ENCODE measurements at places on chromosomes 5 and 9. TPM values are rescaled to one million over a fixed set of nuclear protein-coding genes. Genes with fewer than 3 reads are reported as not detected.

DNA sequence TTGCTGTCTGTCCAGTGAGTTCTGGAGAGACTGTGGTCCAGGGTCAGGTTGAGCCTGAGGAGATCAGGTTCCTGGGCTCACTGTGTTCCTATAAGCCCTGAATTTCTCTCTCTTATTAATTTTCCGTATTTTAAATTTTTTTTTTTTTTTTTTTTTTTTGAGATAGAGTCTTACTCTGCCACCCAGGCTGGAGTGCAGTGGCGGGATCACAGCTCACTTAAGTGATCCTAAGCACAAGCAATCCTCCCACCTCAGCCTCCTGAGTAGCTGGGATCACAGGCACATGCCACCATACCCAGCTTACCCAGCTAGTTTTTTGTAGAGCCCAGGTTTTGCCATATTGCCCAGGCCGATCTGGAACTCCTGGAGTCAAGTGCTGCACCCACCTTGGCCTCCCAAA, 22.5 kb downstream of the NDST1 start:
- H3K4me3 ChIP-seq, result no peak overlapping the region
- H3K27ac ChIP-seq, result peak overlapping the region; percentile 75
- peaks cover 6% of the 10 kb centered on the region for H3K4me1 ChIP-seq

- no peaks in the 10 kb centered on the region for H3K36me3 ChIP-seq
- no peak overlapping the region for H3K4me3 ChIP-seq
- no peaks in the 10 kb centered on the region for H3K27me3 ChIP-seq
- H3K27ac ChIP-seq, result no peak overlapping the region
- DNase-seq, result no peak
Measured at GRCh38 chr9:6123416-6123815, 92.2 kb upstream of the IL33 start.

- H3K27me3 ChIP-seq, result no peaks in the 10 kb centered on the region
- DNase-seq, result no peak
- no peak overlapping the region for H3K27ac ChIP-seq
- no peaks in the 10 kb centered on the region for H3K4me1 ChIP-seq
- no peak overlapping the region for H3K4me3 ChIP-seq
Measured at GRCh38 chr5:97143704-97144103, 1.3 kb upstream of the LIX1 start.

DNA sequence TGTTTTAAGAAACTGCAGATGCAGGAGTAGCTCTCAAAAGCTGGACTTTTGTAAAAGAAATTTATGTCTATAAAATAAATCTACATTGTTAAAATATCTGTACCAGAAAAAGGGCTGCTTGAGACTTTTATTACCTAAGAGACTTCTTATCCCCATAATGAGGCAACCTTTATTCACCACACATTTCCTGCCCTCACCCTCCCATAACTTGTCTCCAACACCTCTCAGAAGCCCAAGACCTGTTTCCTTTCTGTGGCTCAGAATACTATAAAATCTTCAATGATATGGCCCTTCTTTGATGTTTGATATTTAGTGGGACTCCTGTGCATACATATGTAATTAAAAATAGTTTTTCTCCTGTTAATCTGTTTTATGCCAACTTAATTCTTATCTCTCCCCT, 141.5 kb upstream of the FER start:
- no peak overlapping the region for H3K4me3 ChIP-seq
- no peak for DNase-seq

- no peak overlapping the region for H3K27ac ChIP-seq
- H3K4me3 ChIP-seq, result no peak overlapping the region
- no peaks in the 10 kb centered on the region for H3K36me3 ChIP-seq
Measured at GRCh38 chr5:51371052-51371451, 12.2 kb upstream of the ISL1 start.

- DNase-seq, result no peak
- no peak overlapping the region for H3K27ac ChIP-seq
- no peaks in the 10 kb centered on the region for H3K4me1 ChIP-seq
- H3K27me3 ChIP-seq, result no peaks in the 10 kb centered on the region
- H3K4me3 ChIP-seq, result no peak overlapping the region
Measured at GRCh38 chr5:116553366-116553765, 21.3 kb downstream of the SEMA6A start.

GRCh38 chr5:169204788-169205400, 96.0 kb downstream of the SLIT3 start:
- H3K27ac ChIP-seq, result no peak overlapping the region

Gene TMEM174
- polyA plus RNA-seq, result not detected

DNA sequence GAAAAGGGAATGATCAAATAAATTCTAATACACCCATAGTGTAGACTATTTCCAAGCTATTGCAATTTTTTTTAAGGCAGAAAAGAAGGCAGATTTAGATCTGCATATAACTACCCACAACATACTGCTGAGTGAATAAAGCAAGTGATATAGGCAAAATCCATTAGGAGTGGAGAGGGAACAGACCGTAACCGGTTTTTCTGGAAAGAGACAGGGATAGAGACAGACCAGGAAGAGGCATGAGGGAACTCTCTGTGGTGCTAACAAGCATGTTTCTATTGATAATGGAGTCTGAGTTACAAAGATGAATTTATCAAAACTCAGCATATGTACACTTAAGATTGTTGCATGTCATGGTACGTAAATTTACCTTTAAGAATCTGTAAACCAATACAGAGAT, 14.5 kb downstream of the ZDHHC21 start:
- peaks cover 2% of the 10 kb centered on the region for H3K4me1 ChIP-seq
- H3K27ac ChIP-seq, result no peak overlapping the region
- H3K36me3 ChIP-seq, result no peaks in the 10 kb centered on the region
- no peak for DNase-seq

- no peaks in the 10 kb centered on the region for H3K4me1 ChIP-seq
- H3K36me3 ChIP-seq, result no peaks in the 10 kb centered on the region
- no peak for DNase-seq
- no peak overlapping the region for H3K27ac ChIP-seq
- no peak overlapping the region for H3K4me3 ChIP-seq
Measured at GRCh38 chr5:6542421-6543345, 90.2 kb downstream of the NSUN2 start.

GRCh38 chr9:33795819-33796218, 458 bp downstream of the PRSS3 start:
- DNase-seq, result no peak
- H3K27me3 ChIP-seq, result no peaks in the 10 kb centered on the region
- H3K27ac ChIP-seq, result no peak overlapping the region
- no peaks in the 10 kb centered on the region for H3K36me3 ChIP-seq
- no peak overlapping the region for H3K4me3 ChIP-seq
- no peaks in the 10 kb centered on the region for H3K4me1 ChIP-seq

GRCh38 chr5:43410414-43410813, 1.8 kb downstream of the CCL28 start:
- H3K4me1 ChIP-seq, result no peaks in the 10 kb centered on the region
- H3K36me3 ChIP-seq, result no peaks in the 10 kb centered on the region
- no peaks in the 10 kb centered on the region for H3K27me3 ChIP-seq
- no peak overlapping the region for H3K27ac ChIP-seq

GRCh38 chr9:81680506-81680905, 8.8 kb downstream of the TLE1 start:
- H3K36me3 ChIP-seq, result peaks cover 94% of the 10 kb centered on the region
- DNase-seq, result no peak
- no peak overlapping the region for H3K27ac ChIP-seq
- H3K4me1 ChIP-seq, result peaks cover 18% of the 10 kb centered on the region

- no peaks in the 10 kb centered on the region for H3K36me3 ChIP-seq
- no peak for DNase-seq
- H3K27ac ChIP-seq, result no peak overlapping the region
Measured at GRCh38 chr5:156154757-156155156, 172.2 kb upstream of the SGCD start.

- H3K4me1 ChIP-seq, result no peaks in the 10 kb centered on the region
- no peak for DNase-seq
- H3K36me3 ChIP-seq, result no peaks in the 10 kb centered on the region
Measured at GRCh38 chr5:104016646-104017045, 454.1 kb upstream of the NUDT12 start.

DNA sequence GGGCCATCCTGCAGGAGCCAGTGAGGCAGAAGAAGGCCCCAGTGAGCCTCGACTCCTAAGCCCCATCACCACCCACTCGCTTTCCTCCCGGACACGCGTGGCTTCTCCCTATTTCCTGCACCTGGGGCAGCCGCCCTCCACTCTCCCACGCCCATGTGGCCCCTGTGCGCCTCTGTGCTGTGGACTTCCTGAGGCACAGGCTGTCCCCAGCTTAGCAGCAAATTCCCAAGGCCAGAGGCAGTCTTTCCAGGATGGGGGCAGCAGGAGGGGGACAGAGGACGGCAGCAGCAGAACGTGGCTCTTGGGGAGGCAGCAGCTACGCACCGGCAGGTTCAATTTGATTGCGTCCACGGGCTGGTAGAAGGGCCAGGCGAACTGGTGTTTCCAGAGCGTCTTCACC, 14.9 kb downstream of the BRD3 start:
- no peaks in the 10 kb centered on the region for H3K27me3 ChIP-seq
- no peak overlapping the region for H3K4me3 ChIP-seq
- peak overlapping the region; percentile 38 for H3K27ac ChIP-seq
- H3K4me1 ChIP-seq, result peaks cover 58% of the 10 kb centered on the region

Gene GFPT2
- polyA plus RNA-seq, result 1.5 TPM

Gene KIF4B
- polyA plus RNA-seq, result not detected

Gene LCN15
- polyA plus RNA-seq, result not detected

DNA sequence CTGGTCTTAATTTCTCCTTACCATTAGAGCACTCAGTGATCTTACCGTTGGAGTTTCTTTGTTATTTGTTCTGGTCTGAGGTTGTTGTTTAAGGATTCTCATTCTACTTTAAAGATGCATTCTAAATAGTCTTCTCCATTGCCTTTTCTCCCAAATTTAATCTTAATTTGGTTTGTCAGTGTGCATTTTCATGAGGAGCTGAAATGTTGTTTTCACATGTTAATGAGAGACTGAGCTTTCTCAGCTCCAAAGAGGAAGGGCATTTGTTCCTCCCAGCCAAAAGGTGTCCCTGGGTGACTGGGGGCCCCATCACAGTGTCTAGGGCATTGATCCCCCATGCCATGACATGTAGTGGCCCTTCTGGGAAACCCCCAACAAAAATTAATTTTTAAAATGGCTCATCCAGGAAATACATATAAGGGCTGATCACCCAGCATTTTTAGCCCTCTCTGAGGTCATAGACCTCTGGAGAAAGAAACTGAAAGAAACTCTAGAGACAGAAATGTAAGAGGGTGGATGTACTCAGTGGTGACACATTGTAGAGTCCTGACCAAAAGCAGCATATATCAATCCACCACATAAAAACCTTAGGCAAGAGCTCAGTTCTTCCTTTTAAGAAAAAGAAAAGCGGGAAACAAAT, 240.4 kb upstream of the RAI14 start:
- H3K36me3 ChIP-seq, result no peaks in the 10 kb centered on the region
- no peaks in the 10 kb centered on the region for H3K27me3 ChIP-seq
- no peak overlapping the region for H3K27ac ChIP-seq
- H3K4me3 ChIP-seq, result no peak overlapping the region
- H3K4me1 ChIP-seq, result no peaks in the 10 kb centered on the region

DNA sequence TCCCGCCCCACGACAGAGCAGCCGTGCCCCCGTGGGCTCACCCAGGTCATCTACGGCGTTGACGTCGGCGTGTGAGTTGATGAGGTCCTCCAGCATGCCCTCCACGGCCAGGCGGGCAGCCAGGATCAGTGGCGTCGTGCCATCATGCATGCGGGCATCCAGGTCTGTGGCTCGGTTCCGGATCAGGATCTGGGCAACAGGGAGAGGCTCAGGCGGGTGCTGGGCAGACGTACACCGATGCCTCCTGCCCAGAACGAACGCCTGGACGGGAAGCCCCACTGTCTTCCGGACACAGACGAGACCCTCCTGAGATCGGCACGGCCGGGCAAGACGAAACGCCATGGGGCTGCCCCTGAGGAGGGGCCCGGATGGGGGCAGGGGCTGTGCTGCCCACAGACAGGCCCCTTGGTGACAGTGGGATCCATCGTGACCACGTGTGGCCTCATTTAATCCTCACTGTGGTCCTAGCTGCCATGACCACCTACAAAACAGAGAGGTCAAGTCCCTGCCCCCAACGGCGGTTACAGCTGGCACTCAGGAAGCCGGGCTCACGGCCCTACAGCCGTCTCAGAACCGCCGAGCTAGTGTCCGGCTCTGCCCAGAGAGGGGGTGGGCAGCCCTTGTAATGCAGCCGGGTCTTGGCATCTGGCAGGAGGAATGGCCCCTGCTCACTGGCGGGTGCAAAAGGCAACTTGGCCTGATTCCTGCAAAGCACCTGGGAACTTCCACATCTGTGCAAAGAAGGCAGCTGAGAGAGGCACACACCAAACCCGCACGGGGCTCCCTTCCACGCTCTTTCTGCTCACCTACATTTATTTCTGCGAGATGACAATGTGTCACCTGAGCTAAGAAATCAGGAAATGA, 16.5 kb upstream of the SEC16A start:
- peaks cover 98% of the 10 kb centered on the region for H3K36me3 ChIP-seq
- no peak overlapping the region for H3K4me3 ChIP-seq
- peaks cover 32% of the 10 kb centered on the region for H3K4me1 ChIP-seq
- DNase-seq, result no peak

DNA sequence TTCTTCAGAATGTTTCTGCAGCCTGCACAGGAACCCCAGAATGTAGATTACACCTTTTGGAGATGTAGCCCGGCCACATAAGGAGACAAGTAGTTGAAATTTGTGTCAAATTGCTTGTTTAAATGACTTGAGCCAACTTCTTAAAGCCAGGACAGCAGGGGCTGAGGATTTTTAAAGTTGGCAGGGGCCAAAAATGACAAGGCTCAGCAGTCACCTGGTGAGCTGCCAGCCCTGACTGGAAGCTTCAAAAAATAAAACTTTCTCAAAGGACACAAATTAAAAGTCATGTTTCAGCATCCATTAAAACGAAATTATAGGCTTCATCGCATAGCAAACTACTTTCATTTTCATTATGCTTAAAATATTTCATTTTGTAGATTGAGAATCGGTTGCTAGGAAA, 340.3 kb upstream of the WWC1 start:
- H3K27ac ChIP-seq, result no peak overlapping the region
- no peaks in the 10 kb centered on the region for H3K36me3 ChIP-seq

Gene PCDHB3
- polyA plus RNA-seq, result 0.26 TPM

Gene KIAA0825
- 0.30 TPM for polyA plus RNA-seq

DNA sequence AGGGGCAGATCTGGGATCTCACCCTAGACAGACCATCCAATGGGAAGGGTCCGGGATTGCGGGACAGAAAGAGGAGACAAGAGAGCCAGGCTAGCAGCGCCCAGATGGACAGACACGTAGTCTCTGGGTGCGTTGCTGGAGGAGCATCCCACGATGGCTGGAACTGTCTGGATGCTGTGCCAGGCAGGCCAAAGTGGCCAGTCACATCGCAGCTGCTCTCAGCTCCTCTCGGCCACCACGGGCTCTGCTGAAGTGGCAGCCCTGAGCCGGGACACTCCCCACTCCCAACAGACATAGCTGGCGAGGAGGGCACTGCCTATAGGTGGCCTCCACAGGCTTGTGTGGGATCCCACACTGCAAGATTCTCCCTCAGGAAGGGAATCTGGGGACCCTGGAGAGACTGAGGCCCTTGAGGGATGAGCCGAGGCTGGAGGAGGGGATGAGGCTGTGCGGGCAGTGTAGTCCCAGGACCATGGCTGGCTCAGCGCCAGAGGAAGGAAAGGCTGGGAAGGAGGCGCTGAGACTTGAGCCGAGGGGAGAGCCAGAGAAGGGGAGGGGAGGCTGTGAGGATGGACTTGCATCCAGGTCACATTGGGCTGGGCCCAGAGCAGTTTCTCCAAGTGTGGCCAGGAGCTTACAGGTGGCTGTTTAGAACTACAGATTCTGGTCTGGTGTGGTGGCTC, 10.3 kb upstream of the WDR5 start:
- H3K36me3 ChIP-seq, result no peaks in the 10 kb centered on the region
- DNase-seq, result no peak

GRCh38 chr9:132787748-132788159, 90.3 kb downstream of the AK8 start:
- H3K27ac ChIP-seq, result no peak overlapping the region
- no peak overlapping the region for H3K4me3 ChIP-seq
- no peak for DNase-seq

GRCh38 chr9:103988821-103989220, 105.3 kb upstream of the SMC2 start:
- H3K4me3 ChIP-seq, result no peak overlapping the region
- no peaks in the 10 kb centered on the region for H3K27me3 ChIP-seq
- H3K27ac ChIP-seq, result no peak overlapping the region
- no peaks in the 10 kb centered on the region for H3K4me1 ChIP-seq
- H3K36me3 ChIP-seq, result no peaks in the 10 kb centered on the region
- no peak for DNase-seq

Measured in spleen (tissue), 13 donors.